ENCODE measurements at places on chromosomes 3 and 15. TPM values are rescaled to one million over a fixed set of nuclear protein-coding genes. Genes with fewer than 3 reads are reported as not detected.

FBXL22 gene
- polyA plus RNA-seq = 1.7 TPM

DNA sequence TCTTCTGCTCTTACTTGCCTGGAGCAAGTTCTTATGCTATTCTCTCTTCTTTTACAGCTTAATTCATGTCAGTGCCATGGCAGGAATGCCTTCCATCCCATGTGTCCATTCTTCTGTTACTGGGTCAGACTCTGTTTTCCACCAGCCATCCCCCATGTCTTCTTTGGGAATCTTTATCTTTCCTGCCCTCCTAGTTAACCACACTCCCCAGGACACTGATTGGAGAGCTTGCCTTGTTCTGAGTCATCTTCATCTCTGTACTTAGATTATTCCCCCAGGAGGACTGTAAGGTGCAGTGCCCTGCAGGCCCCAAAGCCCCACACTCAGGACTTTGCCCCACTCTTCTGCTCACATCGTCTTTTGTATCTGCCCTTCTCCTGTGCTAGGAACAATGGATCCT is 3.6 kb downstream of the ABHD17C start:
- no peak for DNase-seq

- no peak for DNase-seq
These were observed 111.8 kb downstream of the ASB7 start for GRCh38 chr15:100714034-100714748.

- no peak for DNase-seq
These were observed at the start of gene PLCB2 for GRCh38 chr15:40307421-40308211. Gene PLCB2, minus strand, starts transcription at chr15:40307935. Its CDS starts 263 bp downstream, at chr15:40307672.

DNA sequence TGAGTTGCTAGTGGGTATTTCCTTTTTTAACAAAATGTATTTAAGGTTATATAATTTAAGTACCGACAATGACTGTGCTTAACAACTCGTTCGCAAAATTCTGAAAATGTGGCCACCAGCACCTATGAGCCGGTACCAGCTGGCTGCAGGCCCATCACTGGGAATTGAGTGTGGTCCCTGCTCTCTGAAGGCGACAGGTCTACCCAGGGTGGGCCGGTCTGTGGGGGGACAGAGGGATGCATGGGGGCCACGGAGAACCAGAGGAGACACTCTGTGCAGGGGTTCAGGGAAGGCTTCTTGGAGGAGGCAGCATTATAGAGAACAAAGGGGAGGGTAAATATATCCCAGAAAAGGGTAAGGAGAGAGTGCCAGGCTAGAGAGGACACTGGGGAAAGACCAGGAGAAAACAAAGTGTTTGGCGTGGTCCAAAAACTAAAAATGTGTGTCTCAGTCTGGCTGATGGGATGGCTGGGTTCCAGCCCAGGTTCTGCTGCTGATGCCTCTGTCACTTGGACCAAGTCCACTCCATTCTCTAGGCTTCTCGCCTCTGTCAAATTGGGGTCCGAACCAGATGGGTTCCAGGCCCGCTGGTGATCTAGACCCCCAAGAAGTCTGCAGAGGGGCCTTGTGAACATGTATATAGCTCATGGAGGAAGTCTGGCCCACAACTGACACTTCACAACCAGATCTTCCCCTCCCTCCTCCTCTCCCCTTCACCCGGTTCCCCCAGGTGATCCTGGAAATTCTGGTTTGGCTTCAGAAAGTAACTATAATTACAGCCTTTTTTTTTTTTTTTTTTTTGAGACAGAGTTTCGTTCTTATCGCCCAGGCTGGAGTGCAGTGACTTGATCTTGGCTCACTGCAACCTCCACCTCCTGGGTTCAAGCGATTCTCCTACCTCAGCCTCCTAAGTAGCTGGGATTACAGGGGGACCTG is 10.7 kb upstream of the CYP11A1 start:
- no peak for DNase-seq

DNA sequence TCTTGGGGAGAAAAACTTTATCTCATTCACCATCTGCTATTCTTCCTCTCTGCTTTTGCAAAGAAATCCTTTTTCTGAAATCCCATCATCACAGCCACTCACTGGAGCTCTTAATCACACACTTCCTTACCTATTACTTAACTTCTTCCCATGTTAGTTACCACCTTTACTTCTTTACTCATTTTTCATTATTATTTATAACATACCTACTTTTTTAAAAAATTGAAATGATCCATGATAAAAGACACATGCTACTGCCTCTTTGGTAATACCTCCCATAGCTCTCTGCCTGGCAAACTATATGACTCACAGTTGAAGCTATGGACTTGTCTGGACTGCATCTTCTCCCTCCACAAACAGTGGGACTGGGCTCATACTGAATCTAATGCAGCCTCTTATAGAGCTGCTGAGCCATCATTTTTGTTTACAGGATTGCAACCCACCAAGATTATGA is 150.3 kb downstream of the TNIK start:
- no peak for DNase-seq

CLN6 gene
- polyA plus RNA-seq = 36.5 TPM

ACTC1 gene
- polyA plus RNA-seq = 1.0 TPM

DNA sequence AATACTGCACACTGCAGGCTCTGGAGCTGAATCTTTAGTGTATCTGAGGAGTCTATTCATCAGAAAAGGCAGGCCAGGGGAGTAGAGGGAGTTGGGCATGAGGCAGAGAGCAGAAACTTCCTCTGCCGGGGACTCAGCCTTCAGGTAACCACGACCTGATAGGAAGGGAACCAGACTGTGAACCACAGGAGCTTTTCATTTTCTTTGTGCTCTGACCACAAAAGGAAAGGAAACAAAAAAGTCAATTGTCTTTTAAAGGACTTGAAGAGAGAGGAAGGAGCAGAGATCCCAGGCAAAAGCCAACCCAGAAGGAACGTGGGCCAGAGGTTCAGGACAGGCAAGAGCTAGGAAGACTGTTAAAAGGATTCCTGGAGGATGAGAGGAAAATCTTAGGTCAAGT is 573.3 kb downstream of the EPHB1 start:
- DNase-seq = no peak

- DNase-seq = no peak
These were observed 189.6 kb upstream of the THBS1 start for GRCh38 chr15:39391230-39391629.

Measured in left kidney (tissue), 8 donors.